ENCODE measurements at places on chromosomes 2 and 18.

DNA sequence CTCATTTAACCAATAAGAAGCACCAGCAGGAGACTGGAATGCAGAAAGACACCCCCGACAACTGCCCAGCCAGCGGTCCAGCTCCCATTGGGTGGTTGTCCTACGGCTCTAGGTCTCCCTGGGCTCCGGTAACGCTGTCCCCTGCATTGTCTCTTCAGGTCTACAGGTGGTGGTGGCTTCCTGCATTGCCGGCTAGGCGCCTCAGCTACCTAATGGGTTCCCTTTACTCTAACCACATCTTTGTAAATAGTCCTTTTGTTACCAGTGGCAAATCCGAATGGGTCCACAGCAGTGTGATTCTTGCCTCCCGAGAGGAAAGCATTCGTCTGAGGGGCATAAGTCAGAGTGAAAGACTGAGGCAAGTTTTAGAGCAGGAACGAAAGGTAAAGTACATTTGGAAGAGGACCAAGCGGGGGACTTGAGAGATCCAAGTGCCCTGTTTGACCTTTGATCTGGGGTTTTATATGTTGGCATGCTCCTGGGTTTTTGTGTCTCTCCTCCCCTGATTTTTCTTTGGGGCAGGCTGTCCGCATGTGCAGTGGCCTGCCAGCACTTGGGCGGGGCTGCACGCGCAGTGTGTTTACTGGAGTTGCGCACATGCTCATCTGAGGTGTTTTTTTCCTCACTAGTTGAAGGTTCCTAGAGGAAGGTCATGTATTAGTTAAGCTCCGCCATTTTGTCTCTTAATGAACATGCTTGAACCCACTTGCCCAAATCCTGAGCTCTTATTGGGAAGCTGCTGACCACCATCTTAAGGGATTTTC, 11.0 kb downstream of the FABP1 start:
- no peak for DNase-seq

DNA sequence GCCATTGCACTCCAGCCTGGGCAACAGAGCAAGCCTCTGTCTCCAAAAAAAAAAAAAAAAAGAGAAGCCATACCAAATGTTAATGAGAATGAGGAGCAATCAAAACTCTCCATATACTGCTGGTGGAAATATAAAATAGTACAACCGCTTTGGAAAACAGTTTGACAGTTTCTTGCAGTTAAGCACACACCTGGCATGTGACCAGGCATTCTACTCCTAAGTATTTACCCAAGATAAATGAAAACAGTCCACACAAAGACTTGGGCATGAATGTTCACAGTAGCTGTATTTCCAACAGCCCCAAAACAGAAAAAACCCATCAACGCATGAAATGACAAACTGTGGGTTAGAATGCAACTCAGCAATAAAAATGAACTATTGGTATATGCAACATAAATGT, 76.0 kb upstream of the ST8SIA5 start:
- DNase-seq, result no peak

- DNase-seq, result no peak
Observed at GRCh38 chr2:239393941-239394340, 6.9 kb downstream of the HDAC4 start.

DNA sequence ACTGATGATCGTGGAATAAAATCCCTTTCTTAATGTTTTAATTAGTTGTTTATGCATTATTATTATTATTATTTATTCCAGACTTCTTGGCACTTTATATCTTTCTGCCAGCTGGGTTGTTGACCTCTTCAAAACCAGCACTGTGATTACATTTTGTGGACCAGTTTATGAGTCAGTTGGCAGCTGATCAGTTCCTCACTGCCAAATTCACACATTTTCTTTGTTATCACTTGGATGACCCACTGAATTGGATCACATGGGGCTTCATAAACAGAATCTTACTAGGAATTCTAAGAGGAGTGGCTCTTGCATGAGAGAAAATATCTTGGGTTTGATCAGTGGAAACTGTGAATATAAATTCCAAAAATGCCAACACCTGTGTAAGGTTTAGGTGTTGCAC, 321.8 kb upstream of the SPRED2 start:
- no peak for DNase-seq

- DNase-seq, result no peak
Observed at GRCh38 chr2:193199322-193199721, 1004.6 kb upstream of the TMEFF2 start.

DNA sequence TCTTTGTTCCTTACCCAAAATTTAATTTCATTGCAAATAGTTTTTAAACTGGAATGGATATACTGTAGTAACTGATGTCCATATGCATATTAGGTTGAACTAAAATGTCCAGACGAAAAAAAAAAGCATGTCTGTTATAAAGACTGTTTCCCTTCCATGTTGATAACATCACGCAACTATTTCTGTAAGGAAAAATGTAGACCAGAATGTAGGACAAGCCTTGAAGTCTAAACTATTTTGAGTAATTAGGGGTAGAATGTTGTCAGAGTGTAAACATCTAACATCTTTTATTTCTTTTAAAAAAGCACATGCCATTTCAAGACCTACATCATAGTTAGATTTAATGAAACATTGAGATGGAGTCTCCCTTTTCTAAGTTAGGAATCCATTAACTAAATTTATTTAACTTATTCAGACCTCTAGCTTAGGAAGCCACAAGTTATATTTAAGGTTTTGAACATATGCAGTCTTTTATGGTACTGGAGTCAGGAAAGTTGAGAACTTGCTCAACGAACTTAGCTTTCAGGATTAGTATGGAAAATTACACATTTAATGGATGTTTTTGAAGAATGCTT, 7.9 kb downstream of the CALCRL start:
- no peak for DNase-seq

GRCh38 chr18:11845654-11846053, 5.6 kb upstream of the CHMP1B start:
- no peak for DNase-seq

- no peak for DNase-seq
Observed at GRCh38 chr2:167732326-167732725, 515.1 kb downstream of the STK39 start.

DNA sequence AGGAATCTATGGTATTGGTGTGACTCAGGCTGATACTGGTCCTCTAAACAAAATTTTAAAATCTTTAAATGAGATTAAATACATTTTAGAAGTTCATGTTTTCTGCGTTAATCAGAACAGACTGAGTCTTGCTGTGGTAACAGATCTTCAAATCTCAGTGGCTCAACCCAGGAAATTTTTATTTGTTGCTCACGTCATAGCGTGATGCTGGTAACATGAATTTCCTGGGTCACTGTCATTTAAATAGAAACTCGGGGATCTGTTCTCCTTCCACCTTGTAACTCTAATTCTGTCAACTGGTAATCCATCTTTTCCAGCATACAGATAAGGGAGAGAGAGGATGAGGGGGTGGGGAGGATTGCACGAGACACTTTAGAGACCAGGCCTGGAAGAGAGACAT, 90.0 kb downstream of the CDC42EP3 start:
- no peak for DNase-seq

DNA sequence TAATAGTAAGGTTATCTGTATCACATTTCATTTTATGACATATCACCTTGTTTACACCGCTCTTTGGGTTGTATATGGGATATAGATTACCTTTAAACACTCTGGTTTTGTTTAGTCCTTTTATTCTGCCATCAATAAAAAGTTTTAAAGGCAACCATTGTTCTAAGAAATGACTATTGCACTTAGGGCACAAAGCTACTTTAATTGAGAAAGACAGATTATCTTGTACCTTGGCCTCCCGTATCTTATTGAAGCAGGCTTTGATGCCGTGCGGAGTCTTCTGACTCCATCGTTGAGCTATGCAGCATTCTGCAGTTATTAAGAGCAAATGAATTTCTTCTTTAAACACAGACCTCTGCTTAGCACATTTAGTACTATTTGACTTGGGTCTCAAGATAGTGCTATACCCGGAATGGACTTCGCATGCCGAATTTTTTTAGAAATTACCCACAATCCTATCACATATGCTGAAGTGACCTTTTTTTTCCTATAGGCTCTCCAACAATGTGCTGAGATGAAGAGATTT, 16.7 kb downstream of the PKDCC start:
- no peak for DNase-seq

DNA sequence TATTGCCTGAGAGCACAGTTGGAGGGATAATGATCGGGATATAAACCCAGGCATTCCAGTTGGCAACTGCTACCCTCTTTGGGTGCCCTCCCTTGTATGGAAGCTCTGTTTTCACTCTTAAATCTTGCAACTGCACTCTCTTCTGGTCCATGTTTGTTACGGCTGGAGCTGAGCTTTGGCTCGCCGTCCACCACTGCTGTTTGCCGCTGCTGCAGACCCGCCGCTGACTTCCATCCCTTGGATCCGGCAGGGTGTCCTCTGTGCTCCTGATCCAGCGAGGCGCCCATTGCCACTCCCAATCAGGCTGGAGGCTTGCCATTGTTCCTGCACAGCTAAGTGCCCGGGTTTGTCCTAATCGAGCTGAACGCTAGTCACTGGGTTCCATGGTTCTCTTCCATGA, 60.7 kb downstream of the HAUS1 start:
- DNase-seq, result no peak

GRCh38 chr2:138960191-138960590, 180.0 kb upstream of the NXPH2 start:
- no peak for DNase-seq

DNA sequence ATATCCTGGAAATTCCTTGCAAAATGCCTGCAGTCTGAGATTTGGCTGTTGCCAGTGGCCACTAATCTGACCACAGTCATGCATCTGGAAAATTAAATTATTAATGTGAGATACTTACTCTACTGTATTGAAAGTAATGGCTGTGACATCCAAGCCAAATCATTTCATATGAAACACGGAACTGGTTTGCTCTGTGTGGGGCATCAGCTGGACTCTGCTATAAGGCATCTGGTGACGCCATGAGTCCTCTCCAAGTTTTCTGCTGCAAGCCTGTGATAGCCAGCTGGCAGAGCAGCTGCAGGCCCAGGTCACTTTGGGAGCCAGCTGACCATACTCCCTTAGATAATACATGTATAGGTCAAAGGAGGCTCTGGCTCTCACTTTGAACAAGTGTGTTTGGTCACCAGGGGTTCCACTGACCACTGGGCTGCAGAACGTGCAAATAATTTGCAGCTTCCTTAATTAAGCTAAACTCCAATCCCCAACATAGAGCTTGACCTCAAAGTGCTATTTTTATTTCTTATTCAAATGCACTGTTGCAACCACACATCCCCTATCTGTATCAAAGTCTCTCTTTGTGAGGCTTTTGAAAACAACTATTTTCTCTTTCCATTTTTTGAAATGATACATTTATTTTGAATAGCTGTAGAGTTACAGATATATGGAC, 152.9 kb downstream of the NCKAP5 start:
- no peak for DNase-seq

- no peak for DNase-seq
Observed at GRCh38 chr2:138215958-138216357, 251.7 kb downstream of the HNMT start.

DNA sequence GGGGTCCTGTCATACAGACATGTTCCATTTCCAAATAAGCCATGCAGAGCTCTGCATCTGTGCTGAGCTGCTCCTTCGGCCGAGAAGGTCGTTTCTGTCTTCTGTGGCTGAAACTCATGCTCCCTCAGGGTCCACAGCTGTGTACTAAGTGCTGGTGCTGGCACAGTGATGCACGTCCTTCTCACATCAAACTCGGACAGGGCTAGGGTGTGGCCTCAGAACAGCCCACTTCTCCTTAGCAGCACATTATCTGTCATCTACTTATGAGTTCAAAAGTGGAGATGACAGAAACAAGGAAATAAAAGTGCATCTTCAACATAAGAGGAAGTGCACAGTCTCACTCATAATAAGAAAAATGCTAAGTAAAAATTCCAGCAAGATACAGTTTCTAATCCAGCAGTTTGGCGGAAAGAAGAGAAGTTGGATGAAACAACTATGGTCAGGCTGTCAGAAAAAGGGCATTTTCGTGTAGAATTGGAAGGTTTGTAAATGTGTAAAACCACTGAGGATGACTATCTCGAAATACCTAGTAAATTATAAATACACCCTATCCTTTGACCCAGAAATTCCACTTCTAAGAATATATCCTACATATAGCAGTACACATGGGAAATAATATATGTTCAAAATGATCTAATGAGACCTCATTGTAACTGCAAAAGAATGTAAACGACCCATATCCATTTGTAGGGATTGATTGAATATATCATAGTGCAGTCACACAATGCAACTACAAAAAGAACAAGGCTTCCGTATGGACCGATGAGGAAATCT, 53.7 kb upstream of the APCDD1 start:
- DNase-seq, result no peak

DNA sequence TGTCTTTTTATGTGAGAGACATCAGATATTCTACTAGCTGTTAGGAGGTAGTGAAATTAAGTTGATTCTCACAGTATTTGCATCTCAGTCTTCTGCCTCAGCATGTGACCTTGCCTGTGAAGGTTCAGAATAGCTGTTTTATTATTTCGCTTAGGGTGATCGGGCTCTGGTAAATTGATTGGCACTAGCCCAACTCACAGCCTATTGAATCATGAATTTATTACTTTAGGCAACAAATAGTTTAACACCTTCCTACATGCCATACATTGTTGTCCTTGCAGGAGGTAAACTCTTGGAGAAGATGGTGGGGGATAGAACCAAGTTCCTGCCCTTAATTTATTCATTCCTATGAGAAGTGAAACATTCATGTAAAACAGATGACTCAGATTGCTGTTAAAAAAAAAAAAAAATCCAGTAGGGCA, 101.9 kb downstream of the GPD2 start:
- no peak for DNase-seq

DNA sequence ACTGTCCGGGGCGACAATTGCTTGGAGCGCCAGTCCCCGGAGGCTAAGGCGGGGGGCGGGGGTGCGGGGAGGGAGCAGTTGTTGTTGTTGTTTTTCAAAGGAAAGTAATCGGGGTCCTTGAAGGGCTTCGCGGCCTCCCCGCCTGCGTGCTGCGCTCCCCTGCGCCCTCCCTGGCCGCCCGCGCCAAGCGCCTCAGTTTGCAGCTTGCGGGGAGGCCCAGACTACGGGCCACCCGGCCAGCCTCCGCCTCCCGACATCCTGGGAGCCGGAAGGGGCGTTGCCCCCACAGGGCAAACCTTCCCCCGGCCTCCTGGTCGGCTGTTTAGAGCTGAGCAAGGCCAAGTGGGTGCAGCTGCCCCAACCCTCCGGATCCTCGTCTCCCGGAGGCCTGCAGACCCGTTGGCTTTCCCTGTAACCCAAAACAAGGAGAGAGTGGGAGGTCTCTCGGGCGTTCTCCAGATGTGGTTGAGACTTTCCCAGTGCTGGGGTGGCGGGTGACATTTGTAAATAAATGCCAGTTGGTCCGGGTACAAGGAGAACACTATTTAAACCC, 3.7 kb upstream of the SIX3 start:
- no peak for DNase-seq

DNA sequence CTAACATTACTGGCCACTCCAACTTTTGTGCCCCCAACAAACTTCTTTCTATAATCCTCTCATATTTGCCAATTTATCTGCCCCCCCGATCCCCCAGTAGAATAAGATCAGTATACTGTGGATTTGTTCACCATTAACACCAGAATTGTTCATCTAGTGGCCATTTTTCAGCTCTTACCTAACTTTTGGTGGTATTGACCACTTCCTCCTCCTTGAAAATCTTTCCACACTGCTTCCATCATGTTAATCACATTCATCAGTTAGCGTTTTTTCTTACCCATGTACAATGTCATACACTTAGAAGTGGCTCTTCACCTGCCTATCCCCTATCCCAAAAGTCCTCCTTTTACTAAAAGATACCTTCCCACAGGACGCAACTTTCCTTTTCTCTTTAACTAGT, 6.1 kb downstream of the IMPACT start:
- DNase-seq, result no peak

All from AG09319 (cell line).